ENCODE measurements at places on chromosomes 2 and 18. TPM values are rescaled to one million over a fixed set of nuclear protein-coding genes. Genes with fewer than 3 reads are reported as not detected.

Gene ANKRD30B
- total RNA-seq = not detected

- no peak for DNase-seq
Measured at GRCh38 chr18:63302636-63303405, 16.7 kb downstream of the BCL2 start.

Gene CIB4
- total RNA-seq = not detected

Gene SAG
- total RNA-seq = not detected

- no peak for DNase-seq
Measured at GRCh38 chr18:26457195-26457594, 91.2 kb downstream of the KCTD1 start.

DNA sequence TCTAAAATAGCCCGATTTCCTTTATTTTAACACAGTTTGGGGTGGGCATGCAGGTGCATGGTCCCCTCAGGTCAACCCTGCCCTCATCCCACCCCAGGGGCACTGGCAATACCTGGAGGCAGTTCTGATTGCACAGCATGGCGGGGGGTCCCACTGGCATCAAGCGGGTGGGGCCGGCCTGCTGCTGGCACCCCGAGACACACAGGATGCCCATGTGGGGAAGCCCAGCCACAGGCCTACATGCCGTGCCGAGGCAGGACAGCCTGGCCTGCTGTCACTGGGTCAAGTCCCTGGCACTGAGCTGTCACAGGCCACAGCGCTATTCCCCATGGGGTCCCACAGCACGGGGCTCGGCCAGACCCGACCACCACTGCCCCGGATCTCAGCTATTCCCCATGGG is 11.9 kb upstream of the KCNG2 start:
- DNase-seq = no peak

DNA sequence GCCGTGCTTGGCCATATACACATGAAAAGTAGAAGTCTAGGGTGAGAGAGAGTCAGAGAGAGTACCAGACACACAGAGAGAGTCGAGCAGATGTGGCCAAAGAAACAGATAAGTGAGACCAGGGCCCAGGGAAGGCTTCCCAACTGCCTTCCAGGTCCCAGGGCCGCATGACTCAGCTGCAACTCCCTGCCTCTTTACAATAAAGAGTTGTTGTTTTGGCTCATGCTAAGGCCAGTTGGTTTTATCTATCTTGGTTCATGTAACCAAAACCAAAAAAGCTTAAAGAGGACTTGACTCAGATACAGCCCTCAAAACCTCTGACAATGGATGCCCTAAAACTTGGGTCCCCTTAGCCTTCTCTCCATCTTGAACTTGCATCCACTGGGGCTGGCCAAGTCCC is 36.9 kb downstream of the REEP1 start:
- DNase-seq = peak; percentile 5

DNA sequence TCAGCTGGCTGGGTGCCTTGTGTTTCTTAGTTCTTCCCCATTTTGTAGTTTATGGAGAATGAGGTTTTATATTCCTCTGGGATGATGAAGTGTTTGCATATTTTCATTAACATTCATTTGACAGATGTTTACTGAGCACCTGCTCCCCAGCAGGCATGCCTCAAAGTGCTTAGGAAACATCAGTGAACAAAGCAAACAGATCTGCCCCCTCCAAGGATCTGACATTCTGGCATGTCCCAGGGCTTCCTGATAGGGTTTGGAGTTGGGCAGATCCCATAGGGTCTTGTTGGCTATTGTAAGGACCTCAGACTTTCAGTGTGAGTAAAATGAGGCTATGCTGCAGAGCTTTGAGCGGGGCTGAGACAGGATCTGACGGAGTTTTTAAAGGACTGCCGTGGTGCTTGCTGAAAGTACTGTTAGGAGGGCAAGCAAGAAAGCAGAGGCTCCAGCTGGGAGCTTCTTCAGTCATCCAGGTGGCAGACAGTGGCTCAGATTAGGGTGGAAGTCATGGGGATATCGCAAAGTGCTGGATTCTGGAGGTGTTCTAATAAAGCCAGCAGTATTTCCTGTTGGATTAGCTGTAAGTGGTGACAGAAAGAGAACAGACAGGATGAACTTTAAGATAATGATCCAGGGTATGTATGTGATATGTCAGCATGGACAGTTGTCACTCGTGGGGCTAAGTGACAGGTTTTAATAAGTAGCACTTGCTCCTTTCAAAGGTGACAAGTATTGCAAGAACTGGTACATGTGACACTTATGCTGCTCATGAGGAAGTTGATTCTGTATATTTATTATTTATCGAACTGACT is 11.3 kb upstream of the IAH1 start:
- no peak for DNase-seq

DNA sequence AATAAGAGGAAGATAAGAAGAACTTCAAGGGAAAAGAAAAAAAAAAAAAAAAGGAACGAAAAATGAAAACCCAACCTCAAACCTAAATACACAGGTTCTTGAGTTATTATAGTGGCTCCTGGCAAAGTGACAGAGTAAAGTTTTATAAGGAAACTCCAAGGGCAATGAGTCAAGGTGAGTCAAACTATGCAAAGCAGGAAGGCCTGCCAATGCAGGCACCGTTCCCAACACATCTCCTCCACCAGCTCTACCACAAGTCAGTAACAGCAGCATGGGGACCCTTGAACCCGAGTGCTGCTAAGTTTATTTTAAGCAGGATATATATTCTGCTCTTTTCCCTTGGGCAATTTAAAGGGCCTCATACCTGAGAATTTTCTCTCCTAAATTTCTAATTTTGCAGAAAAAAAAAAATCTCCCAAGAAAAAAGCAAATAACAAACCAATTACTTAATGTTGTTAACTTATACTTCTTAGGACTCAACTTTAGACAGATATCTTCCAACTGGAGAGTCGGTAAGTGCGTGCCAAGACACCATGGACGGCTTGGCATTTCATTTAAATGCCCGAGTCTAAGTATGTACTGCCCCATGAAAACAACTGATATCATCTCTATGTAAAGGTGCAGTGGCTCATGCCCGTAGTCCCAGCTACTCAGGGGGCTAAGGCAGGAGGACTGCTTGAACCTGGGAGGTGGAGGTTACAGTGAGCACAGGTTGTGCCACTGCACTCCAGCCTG is 75.7 kb upstream of the TFCP2L1 start:
- DNase-seq = peak; percentile 92

Gene GALR1
- total RNA-seq = not detected

DNA sequence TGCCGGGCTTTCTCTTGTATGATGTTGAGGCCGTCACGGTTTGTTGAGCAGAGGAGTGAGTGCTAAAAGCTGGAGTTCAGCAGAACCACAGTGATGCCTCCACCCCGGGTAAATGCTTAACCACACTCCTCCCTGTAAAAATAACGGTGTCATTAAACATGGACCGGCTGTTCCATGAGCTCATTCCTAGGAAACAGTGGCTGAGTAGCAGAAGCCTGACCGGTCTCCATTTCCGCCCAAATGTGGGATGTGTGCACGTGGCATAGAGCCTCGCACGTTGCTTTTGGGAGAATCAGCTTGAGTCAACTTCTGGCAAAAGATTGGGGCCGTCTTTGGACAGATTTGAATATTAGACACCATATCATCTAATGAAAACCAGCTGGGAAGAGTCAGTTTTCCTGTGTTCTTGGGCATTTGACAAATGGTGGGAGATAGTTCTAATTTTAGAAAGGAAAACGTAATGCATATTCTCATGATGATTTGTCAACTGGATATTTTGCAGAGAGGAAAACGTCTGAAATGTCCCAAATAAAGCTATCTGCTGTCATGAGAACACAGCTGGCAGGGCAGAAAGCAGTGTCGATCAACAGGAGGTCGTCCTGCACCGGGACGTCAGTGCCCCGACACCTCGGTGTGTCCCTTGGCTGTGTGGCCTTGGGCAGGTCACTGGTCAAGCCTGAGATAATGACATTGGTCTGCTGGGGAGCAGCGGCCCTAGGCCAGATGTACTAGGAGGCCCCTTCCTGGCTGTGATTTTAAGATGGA is 42.4 kb downstream of the LRRFIP1 start:
- DNase-seq = no peak

DNA sequence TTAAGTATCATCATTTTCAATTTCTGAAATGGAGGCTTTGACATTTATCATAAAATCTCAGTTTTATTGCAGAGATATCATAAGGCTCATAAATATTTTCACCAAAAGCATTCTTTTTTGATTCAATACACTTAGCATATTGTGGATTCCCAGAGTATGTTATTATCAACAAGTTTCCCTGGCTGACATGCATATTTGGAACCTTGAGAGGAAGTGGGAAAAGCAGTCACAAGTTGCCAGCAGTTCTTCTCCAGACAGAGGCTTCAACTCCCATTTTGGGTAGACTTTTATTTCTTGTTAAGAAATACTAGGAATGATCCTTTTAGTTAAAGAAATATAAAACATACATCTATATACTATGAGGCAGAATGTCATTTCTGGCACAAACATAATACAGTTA is 236.5 kb downstream of the ASXL3 start:
- no peak for DNase-seq

- DNase-seq = peak; percentile 8
Measured at GRCh38 chr2:196970099-196970498, 43.6 kb upstream of the PGAP1 start.

DNA sequence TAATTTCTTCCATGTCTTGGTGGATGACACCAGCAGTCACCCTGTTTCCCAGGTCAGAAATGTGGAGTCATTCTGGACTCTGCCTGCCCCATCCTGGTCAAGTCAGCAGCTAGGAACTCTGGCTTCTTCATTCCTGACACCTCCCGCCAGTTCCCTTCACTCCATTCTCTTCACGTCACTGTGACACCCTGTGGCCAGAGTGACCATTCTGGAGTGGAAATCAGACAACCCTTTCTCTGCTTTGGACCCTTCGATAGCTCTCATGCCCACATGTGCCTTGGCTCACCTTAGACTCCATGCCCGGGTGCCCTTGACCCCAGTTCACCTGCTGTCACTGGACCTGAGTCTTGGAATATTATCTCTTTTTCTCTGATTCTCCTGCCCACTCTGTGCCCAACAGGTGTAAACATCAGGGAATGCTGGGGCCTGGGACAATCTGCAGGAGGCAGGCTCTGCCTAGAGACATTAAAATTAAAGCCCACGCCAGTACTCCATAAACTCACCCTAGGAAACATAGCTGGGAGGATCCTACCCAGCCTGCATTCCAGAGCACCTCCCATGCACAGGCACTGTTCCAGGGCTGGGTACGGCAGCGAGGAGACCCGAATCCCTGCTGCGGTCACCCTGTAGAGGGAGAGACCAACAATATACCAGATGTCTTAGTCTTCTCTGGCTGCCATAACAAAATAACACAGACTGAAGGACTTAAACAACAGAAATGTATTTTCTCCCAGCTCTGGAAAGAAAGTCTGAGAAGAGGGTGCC is 41.1 kb upstream of the FAHD2A start:
- DNase-seq = no peak

Data from HT1080 (cell line).